Effector memory CD4-positive, alpha-beta T cell (primary cell): ENCODE measurements at places on chromosomes 13 and 19.

- DNase-seq: no peak
Measured at GRCh38 chr19:5586300-5587070, 18.7 kb upstream of the TINCR start.

DNA sequence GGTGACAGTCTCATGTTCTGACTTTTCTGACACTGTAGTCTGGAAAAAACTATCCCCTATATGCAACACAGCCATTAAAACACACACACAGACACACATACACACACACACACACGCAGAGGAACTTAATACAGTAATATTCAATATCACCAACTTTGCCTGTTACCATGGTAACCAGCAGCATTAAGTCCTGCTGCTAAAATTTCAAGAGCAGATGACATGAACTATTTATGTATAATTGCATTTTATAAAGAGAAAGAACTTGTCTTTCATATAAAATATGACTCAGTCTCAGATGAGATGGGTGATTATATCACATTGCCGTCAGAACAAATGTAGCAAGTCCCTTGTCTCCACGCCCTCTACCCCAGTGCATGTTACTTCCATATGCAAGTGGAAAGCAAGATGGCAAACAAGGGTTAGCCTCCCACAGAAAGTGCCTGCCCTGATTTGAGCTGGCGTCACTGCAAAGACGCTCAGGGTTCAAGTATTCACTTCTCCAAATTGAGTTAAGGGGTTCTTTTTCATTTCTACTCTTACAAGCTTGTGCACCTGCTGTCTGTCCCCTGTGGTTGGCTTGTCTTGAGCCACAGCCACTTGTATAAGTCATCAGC, 576.8 kb downstream of the UQCRFS1 start:
- no peak for DNase-seq

DNA sequence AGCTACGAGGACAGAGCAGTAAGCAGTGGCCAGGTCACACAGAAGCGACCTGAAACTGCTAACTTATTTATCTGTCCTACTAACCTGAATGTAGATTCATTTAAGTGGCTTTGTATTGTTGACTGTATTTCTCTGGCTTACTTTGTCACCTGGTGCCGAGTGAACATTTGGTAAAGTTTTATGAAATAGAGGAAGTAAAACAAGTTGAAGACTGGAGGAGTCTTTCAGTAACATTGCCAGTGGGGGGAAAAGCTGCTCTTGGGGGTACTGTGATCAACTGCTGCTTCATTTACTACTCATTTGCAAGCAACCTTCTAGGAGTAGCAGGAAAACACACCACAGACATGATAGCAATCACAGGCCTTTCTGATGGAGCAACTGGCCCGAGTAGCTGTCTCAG, 615.0 kb downstream of the FGF9 start:
- DNase-seq: no peak

GRCh38 chr13:71712988-71713653, 153.9 kb downstream of the DACH1 start:
- DNase-seq: no peak
